ENCODE measurements at places on chromosomes 3 and 15. TPM values are rescaled to one million over a fixed set of nuclear protein-coding genes. Genes with fewer than 3 reads are reported as not detected.

GABRA5 gene
- total RNA-seq, result 0.14 TPM

EOMES gene
- not detected for total RNA-seq

RAD51 gene
- total RNA-seq, result 5.1 TPM

CYP8B1 gene
- total RNA-seq, result not detected

CCR2 gene
- 6.5 TPM for total RNA-seq

PP2D1 gene
- total RNA-seq, result not detected

ARGFX gene
- total RNA-seq, result not detected

RUBCN gene
- 121 TPM for total RNA-seq

CNTN4 gene
- 5.7 TPM for total RNA-seq
